HAP-1 (cell line): ENCODE measurements at places on chromosomes 3 and 15.

DNA sequence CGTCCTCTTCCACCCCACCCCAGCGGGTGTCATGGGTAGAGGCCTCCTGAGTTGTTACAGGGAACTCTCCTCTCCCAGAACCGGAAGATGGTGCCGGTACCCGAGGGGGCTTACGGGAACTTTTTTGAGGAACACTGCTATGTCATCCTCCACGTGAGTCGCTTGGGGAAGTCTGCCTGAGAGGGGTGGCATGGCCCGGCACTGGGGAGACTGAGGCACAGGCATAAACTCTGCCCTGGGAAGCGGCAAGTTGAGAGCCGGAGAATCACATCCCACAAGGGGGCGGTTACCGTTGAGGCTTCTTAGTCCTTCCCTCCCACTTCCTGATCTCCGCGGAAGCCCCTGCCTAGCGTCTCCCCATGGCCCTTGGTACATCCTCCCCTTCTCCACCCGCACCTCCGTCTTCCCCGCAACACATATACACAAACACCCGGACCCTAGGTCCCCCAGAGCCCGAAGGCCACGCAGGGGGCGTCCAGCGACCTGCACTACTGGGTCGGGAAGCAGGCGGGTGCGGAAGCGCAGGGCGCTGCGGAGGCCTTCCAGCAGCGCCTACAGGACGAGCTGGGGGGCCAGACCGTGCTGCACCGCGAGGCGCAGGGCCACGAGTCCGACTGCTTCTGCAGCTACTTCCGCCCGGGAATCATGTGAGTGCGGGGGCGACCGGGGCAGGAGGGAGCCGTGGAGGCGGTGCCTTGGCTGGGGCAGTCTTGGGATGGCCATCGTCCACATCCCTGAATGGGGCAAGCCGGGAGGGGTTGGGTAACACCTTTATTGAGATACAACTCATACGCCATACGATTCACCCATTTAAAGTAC, 3.4 kb downstream of the VILL start:
- peak; percentile 64 for DNase-seq

DNA sequence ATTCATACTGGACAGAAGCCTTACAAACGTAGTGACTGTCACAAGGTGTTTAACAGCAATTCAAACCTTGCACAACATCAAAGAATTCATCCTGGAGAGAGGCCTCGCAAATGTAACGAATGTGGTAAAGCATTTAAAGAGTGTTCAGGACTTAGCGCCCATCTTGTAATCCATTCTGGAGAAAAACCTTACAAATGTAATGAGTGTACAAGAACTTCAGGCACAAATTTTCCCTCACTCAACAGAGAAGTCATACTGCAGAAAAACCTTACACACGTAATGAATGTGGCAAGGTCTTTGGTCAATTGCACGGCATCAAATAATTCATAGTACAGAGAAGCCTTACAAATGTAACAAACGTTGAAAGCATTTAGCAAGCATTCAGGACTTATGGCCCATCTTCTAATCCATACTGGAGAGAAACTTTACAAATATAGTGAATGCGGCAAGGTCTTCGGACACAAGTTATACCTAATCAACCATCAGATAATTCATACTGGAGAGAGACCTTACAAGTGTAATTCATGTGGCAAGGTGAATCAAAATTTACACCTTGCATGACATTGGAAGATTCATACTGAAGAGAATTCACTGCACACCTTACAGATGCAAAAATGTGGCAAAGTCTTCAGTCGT, 27.5 kb downstream of the SPCS1 start:
- DNase-seq, result no peak

DNA sequence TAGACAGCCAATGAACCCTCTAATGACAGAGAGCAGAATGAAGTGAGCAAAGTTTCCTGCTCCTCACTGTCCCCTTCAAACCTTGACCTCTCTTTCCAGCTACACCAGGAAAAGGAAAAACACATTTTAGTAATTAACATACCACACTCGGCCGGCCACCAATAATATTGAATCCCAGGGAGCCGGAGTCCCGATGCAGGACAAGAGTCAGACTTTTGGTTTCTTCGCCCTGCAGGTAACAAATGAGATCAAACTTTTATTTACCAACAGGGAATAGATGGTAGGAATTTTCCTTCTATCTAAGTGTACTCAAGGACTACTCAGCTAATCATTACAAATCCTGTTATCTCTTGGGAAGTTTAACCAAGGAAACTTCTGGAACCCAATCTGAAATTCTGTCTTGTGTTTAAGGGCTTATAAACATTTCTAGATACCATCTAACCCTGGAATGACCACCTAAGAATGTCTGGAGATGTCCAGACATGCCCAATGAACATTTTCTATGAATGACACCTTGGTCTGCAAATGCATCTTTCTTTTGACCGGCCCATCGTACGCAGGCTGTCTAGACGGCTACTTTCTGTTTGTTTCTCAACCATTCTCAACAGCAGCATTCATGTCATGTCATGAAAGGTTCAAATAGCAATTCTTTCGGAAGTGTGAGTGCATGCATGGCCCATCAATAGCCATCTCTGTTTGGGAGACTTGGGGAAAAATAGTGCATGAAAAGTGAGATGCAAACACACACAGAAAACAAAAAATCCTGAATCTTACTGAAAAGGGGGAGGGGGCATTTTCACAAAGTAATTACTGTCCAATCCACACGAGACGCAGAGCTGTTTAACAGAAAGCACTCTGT, 16.1 kb downstream of the PDZRN3 start:
- DNase-seq, result no peak

- no peak for DNase-seq
Observed at GRCh38 chr3:186421946-186422345, 59.9 kb upstream of the DGKG start.

DNA sequence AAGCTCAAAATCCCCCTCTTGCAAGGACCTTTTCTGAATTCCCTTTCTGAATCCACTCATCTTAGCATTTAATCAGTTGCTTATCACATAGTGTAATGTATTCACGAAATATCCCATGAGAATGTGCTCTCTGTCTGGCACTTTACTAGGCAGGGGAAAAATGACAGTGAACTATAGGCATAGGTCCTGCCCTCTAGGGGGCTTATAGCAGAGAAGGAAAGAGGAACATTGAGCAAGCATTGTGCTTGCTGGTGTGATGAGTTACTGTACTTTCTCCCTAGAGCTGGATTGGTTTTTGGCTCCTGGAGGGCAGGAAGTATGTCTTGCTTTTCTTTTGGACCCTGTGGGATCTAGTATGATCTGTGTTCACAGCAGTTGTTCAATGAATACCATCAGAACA, 26.5 kb downstream of the DUOX2 start:
- DNase-seq, result no peak

- DNase-seq, result no peak
Observed at GRCh38 chr15:91938136-91938535, 84.6 kb downstream of the SLCO3A1 start.

GRCh38 chr3:48974076-48974864, 15.8 kb upstream of the P4HTM start:
- DNase-seq, result no peak

- no peak for DNase-seq
Observed at GRCh38 chr3:131551761-131552160, 49.0 kb upstream of the MRPL3 start.

- no peak for DNase-seq
Observed at GRCh38 chr15:69725957-69726356, 273.3 kb downstream of the RPLP1 start.

DNA sequence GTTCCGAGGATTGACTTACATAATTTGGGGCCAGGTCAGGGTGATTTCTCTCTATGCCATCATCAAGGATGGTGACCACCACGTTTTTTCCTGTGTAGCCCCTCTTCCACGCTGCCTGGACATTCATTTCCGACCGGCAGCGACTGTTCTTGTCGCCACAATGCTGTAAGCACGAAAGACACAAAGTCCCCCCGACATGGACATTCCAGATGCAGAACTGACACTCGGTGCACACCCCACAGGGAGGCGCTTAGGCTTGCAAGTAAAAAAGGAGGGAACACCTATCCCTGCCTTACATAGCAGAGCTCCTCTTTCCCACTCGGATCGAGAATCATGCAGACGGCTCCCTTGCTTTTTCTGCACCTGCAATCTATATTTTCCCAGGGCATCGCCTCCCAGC, 58.2 kb downstream of the PCSK6 start:
- no peak for DNase-seq

DNA sequence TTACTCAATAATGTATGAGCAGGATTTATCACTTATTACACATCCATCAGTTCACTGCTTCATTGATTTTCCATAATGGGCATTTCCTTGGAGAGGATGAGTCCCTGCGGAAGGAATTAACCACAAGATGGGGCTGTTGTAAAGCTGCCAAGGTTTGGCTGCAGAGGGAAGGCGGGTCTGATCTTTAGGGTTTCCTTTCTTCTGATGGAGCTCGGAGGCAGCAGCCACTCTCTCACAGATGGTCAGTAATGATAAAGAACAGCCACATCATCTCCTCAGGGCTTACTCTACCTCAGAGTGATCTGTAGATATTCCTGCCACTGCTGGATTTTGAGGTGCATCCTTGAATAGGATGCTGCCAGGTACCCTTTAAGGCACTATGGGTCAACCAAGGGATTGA, 115.2 kb downstream of the USP13 start:
- DNase-seq, result peak; percentile 63

DNA sequence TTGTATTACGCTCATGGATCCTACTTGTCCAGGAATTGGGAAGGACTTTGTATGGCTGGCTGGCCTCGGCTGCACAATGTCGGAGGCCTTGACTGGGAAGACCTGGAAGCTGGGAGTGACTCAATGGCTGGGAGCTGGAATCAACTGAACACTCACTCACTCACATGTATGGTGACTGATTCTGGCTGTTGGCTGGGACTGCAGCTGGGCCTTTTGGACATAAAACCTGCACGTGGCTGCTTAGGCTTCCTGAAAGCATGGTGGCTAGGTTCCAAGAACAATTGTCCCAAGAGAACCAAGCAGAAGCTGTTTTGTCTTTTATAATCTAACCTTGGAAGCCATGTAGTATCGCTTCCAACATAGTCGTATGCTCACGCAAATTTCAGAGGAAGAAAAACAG, 38.0 kb upstream of the CMTM8 start:
- no peak for DNase-seq

DNA sequence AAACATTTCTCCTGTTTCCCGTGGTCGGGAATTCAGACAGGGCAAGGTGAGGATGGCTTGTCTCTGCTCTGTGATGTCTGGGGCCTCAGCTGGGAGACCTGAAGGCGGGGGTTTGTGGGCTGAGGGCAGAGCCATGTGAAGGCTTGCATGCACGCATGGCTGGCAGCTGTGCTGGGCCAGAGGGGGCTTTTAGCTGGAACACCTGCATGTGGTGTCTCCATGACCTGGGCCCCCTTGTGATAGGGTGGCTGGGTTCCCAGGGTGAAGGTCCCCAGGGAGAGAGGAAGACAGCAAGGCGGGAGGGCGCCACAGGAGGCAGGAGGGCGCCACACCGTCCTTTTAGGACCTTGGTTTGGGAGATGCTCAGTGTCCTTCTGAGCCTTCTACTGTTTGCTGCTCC, 101.6 kb upstream of the PRR23E start:
- no peak for DNase-seq

GRCh38 chr3:39284457-39284881, 4.6 kb upstream of the CX3CR1 start:
- DNase-seq, result no peak

DNA sequence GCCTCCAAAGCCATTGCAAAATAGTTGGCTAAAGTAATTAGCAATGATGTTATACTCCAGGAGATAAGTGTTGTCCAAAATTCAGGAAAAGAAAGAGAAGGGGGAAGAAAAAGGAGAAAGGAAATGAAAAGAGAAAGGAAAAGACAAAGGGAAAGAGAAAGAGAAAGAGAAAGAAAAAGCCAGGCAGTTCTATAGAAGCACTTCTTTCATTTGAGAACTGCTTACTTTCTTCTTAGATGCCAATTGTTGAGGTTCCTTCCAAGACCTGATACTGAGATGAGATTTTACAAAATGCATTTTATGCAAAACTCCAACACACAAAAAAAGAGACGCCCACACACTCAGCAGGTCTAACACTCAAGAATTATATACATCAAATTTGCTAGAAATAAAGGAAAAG, 298.4 kb downstream of the KCNH8 start:
- no peak for DNase-seq

DNA sequence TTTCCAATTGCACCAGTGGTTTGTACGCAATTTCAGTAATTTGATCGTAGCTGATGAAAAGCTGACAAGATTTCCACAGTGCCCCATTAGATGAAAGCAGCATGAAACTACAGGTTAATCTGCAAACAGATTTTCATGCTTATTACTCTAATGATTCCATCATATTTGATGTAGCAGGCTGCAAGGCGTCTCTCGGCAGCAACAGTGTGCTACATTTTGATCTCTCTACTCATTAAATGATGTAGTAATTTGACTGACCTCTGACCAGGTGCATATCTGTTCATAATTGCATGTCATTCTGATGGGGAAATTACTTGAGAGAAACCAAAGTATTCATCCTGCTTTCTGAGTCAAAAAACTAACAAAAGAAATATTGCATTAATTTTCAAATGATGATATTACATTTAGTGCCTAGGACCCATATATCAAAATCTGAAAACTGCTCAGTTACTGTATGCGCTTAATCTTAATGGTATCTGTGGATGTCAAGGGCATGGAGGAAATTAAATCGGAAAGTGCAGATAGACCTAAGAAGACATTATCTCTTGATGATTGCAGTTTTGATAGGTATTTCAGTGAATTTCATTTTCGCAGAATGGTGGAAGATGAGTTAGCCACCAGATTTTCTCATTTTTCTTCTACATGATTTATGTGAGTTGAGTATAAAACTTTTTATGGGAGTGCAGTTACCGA, 198.5 kb downstream of the RSRC1 start:
- DNase-seq, result no peak

DNA sequence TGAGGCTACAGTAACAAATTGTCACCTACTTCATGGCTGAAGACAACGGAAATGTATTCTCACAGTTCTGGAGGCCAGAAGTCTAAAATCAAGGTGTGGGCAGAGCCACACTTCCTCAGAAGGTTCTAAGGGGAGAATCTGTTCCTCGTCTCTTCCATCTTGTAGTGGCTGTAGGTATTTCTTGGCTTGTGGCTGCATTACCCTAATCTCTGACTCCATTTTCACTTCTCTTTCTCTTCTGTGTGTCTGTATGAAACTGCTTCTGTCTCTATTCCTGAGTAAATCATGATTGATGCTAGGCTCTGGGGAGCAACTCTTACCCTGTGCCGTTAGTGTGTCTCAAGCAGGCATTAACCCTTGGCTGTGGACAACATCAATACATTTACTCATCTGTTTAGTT, 164.7 kb downstream of the SQOR start:
- no peak for DNase-seq

DNA sequence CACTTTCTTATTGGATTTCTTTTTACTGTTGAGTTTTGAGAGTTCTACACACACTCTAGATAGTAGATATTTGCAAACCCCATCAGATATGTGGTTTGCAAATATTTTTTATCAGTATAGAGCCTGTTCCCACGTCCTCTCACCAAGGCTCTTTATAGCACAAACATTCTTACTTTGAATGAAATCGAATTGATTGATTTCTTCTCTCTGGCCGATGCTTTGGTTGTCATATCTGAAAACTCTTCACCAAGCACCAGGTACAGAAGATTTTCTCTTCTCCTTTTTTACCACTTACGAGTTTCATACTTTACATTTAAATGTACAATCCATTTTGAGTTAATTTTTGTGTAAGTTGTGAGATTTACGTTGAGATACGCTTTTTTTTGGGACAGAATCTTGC, 163.4 kb downstream of the PTPRG start:
- DNase-seq, result no peak

GRCh38 chr15:51346136-51346535, 4.7 kb downstream of the GLDN start:
- DNase-seq, result no peak
